Renal pelvis (tissue), 12 donors: ENCODE measurements at places on chromosomes 1 and 21. TPM values are rescaled to one million over a fixed set of nuclear protein-coding genes. Genes with fewer than 3 reads are reported as not detected.
A peak's percentile ranks its signal among the peaks of the same experiment; 100 is the strongest.

Gene SFN
- polyA plus RNA-seq = 0.65 TPM

Gene ASTN1
- polyA plus RNA-seq = 2.0 TPM

Gene DYNLT5
- 1.8 TPM for polyA plus RNA-seq

- DNase-seq = no peak
Measured at GRCh38 chr1:46557403-46557802, 6.0 kb upstream of the KNCN start.

- no peak for DNase-seq
Measured at GRCh38 chr1:64482720-64483119, 12.8 kb downstream of the CACHD1 start.

DNA sequence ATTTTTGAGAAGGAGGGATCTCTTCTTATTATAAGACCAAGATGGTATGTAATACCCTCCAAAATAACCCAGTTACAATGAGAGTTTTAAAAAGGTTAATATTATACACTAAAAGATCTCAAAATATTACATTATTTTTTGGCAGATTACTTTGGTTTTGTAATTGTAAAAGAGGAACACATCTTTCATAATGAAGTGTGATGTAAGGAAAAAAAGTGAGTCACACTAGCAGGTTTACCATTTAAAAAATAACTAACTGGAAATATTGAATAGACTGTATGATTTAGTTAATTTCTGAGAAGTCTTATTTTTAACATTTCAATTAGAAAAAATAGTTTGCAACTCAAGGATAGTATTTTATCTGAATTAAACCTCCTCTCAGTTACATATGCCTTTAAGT, 1.1 kb downstream of the F5 start:
- DNase-seq = no peak

GRCh38 chr1:228900886-228901392, 165.7 kb downstream of the RHOU start:
- no peak for DNase-seq

DNA sequence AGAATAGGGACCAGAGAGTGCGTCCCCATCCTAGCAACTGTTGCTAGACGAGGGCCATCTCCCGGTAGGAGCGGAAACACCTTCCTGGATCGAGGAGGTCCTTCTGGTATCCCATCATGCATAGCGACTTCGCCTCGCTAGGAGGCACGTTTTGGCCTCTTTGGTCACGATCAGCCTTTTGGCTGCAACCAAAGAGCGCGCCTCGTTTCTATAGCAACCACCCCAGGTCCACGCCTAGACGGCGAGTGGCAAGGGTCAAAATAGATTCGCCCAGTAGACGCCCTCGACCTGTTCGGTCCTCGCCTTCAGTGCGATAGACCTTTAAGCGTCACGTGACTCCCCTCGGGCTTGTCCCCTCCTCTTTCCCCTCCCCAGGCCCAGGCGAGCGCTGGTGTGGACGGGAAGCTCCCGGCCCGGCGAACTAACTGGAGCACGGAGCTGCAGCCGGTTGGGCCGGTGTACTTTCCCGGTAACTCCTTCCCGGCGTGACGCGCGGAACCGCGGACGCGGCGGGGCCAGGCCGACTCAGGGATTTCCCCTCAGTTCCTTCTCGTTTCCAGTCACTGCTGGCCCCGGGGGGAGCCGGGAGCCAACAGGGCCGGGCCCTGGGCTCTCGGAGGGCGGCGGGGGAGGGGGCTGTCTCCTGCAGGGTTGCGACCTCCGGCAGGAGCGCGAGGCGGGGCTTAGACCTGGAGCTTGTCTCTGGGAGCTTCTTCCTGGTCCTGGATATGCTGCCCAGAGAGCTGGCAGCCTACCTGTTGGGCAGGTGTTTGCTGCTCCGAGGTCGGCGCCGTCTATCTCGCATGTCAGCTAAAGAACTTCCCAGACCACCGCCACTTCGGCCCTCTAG, at the start of gene DNAJC16:
TSS of gene DNAJC16 (plus strand) at position 359 of the 850 bp plus-strand sequence. CDS start 2,258 bp downstream, outside the sequence.
- peak; percentile 100 for DNase-seq

DNA sequence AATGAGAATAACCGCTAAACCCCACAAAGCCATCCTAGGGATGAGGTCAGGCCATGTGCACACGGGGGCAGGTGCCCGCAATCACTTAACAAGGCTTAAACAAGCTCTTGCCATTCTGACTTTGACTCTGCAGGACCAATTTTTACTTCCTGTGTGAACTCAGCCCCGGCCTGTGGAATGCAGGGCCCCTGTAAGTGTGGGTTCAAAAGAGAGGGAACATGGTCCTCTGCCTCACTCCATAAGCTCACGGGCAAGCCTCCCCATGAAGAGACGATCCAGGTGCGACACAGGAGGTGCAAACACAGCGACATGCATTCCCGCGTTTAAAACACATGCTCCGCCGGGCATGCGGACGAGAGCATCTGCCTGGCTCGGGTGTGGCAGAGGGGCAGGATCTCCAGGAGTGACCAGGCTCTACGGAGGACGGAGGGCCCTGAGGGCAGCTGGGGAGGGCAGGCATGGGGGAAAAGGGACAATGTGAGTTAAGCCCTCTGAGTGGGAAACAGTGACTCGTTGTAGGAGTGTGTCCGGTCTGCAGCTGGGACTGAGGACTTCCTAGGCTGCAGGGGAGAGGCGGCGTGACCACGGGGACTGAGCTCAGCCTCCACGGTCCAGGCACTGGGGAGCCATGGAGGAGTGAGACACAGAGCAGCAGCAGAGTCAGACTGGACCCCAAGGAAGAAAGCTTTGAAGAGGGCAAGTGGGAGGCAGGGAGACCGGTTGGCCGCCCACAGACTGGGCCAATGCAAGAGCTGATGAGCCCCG, 40.6 kb upstream of the AJAP1 start:
- no peak for DNase-seq

GRCh38 chr1:219699870-219700269, 87.0 kb upstream of the ZC3H11B start:
- DNase-seq = no peak

- DNase-seq = no peak
Measured at GRCh38 chr1:41734201-41734970, 184.3 kb downstream of the HIVEP3 start.

- DNase-seq = no peak
Measured at GRCh38 chr1:243287652-243288051, 31.8 kb downstream of the SDCCAG8 start.

DNA sequence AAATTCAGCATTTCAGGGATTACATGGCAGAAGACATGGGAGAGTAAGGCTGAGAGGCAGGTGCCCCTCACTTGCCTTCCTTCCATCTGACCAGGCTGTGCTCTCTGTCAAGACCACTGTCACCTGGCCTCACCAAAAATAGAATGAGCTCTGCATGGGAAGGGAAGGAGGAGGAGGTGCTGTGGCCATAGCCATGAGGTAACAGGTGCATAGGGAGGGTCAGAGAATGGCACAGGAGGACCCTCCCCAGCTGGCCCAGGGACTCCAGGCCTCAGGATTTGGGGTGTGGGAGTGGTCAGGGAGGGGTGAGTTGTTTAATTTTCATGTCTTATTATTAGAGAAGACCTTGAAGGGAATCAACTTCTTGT, 192.3 kb downstream of the FCRL5 start:
- DNase-seq = no peak

GRCh38 chr1:6466023-6466422, at the start of gene TNFRSF25:
Gene TNFRSF25 (minus strand): TSS chr1:6466173. CDS start chr1:6466107, 66 bp downstream.
- no peak for DNase-seq

GRCh38 chr21:17711896-17712295, 99.2 kb upstream of the BTG3 start:
- no peak for DNase-seq

GRCh38 chr1:37901893-37902225, 42.5 kb upstream of the MTF1 start:
- DNase-seq = no peak

- no peak for DNase-seq
Measured at GRCh38 chr1:65904681-65905083, 112.0 kb downstream of the PDE4B start.

GRCh38 chr1:115364046-115364779, 26.2 kb upstream of the NGF start:
- peak; percentile 36 for DNase-seq

DNA sequence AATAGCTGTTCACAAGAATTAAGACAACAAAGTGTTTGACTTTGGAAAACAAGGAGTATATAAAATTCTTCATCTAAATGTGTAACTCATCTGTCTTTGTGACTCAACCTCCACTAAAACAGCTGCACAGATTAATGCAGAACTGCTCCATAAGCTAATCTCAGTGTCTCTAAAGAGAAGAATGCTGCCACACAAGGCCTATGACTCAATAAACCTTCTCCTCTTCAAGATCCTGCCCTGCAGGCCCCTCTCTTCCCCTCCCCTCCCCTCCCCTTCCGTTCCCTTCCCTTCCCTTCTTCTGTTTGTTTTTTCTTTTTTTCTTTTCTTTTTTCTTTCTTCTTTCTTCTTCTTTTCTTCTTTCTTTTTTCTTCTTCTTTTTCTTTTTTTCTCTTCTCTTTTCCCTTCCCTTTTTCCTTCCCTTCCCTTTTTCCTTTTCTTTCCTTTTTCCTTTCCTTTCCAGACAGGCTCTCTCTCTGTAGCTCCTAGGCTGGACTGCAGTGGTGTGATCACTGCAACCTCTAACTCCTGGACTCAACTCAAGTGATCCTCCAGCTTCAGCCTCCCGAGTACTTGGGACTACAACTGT, 1052.8 kb downstream of the BRINP3 start:
- DNase-seq = no peak

GRCh38 chr1:244264163-244264562, 187.5 kb downstream of the ADSS2 start:
- no peak for DNase-seq

- no peak for DNase-seq
Measured at GRCh38 chr1:166675213-166675612, 164.1 kb upstream of the POGK start.

GRCh38 chr1:58839147-58839795, 55.4 kb upstream of the JUN start:
- DNase-seq = no peak
